ENCODE measurements at places on chromosomes 12 and 14.

- no peak for DNase-seq
Observed at GRCh38 chr12:83805873-83806272, 1106.7 kb downstream of the SLC6A15 start.

- no peak for DNase-seq
Observed at GRCh38 chr14:83163016-83163415, 1629.4 kb upstream of the SEL1L start.

DNA sequence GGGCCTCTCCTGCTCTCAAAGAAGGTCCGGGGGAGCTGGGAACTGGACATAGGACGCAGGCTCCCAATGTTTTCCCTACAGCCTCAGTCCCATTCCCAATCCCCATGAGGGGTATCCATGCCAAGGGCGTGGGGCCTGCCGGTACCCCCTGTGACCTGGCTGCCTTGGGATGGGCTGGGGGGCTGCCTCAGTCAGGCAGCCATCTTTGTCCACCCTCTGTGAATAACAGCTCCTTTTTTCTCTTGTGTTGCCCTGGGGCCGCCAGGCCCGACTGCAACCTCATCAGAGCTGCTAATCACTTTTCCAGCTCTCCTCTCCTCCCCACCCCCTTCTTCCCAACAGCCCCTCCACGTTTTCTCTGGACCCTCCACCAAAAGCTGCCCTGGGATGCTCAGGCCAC, 11.2 kb downstream of the FIGNL2 start:
- no peak for DNase-seq

DNA sequence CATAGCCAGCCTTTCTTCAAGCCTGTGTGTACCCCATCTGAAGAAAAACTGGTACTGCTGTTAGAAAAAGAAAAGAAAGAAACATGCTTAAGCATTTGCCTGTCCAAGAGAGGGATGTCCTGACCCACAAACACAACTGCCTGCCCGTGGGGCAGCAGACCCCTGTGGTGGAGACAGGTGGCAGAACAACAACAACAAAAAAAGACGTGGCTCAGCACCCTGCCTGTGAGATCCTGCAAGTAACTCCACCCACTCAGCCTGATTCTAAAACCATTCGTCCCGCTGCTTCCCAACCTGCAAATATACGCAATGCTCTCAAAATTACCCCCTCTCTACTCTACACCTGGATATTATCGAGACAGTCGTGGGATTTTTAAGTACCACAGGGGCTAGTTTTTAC, 64.9 kb upstream of the ZDHHC17 start:
- no peak for DNase-seq

GRCh38 chr14:96901227-96901626, 104.0 kb downstream of the VRK1 start:
- no peak for DNase-seq

- no peak for DNase-seq
Observed at GRCh38 chr14:65243766-65244442, 141.6 kb upstream of the MAX start.

DNA sequence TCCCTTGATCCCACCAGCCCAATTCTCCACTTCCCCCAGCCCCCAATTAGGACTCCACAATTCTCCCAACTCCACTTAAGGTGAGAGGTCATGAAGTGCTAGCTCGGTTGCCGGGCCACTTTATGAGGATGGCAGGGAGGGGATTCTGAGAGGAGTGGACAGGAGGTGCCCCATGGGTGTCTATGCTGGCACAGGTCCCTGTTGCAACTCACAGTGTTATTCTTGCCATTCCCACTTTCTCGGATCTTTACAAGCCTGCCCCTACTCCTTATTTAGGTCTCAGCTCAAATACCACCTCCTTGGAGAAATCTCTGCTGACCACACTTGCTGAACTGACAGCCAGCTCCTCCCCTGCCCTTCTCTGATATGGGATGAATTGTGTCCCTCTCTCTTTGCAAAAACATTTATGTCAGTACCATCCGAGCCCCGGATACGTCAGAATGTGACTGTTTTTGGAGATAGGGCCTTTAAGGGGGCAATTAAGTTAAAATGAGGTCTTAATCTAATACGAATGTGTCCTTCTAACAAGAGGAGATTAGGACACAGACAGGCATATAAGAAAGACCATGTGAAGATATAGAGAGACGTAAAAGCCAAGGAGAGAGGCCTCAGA, 4.2 kb upstream of the LGALS3 start:
- DNase-seq = peak; percentile 77

DNA sequence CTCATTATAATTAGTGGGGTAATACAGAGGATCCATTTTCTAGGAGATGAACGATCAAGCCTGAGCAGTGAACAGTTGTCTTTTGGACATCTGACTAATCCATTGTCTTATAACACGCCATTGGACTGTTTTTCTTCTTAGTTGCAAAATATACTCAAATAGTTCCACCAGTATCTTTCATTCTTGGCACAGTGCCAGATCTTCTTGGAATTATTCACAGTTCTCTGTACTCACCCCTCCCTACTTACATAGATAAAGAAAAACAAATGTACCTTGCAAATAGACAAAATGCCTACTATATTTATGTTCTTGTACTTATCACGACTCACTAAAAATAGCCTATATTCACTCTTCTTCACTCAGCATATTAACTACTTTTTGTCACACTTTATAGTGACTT, 3.8 kb downstream of the CBLN3 start:
- DNase-seq = no peak

DNA sequence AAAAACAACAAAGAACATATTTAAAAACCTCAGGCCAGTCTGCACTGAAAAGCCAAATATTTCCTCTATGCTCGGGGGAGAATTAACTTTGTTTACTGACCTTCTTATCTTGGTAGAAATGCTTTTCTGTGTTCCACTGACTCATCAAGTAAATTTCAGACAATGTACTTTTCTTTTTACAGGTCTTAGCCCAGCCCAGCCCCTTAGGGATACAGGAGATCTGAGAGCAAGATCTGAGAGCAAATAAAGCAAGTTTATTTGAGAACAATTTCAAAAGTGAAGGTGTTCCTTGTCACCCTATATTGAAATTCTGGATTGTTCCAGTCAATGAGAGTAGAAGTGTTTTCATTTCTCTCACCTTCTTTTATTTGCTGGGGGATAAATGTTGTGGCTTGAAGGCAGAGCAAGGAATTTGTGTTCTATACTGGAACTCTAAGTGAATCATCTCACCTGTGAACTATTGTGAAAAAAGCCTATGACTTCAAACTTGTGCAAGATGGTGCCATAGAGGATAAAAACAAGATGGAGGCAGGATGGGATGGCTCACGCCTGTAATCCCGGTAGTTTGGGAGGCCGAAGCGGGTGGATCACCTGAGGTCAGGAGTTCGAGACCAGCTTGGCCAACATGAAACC, 7.9 kb upstream of the GPRC5A start:
- no peak for DNase-seq

- no peak for DNase-seq
Observed at GRCh38 chr12:89797436-89797835, 88.8 kb upstream of the ATP2B1 start.

GRCh38 chr12:54840244-54840865, 14.0 kb upstream of the MUCL1 start:
- no peak for DNase-seq

DNA sequence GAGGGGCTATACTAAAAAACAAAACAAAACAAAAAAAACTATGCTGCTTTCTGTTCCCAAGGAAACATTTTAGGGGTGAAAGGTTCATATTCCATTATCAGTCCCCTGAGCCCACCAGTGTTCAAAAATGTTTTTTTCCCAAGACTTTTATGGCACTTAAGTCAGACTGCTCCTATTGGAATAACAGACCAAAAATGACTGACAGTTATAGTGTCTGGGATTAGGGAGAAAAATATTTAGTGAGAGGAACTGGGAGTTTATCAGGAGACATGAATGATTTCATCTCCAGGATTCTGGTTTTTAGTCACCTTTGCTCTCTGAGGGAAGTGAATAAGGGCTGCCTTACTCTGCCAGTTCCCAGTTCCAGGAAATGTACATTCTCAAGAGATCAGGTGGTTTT, 68.0 kb downstream of the PDE3A start:
- DNase-seq = no peak

- DNase-seq = no peak
Observed at GRCh38 chr14:104680806-104681688, 8.4 kb upstream of the INF2 start.

DNA sequence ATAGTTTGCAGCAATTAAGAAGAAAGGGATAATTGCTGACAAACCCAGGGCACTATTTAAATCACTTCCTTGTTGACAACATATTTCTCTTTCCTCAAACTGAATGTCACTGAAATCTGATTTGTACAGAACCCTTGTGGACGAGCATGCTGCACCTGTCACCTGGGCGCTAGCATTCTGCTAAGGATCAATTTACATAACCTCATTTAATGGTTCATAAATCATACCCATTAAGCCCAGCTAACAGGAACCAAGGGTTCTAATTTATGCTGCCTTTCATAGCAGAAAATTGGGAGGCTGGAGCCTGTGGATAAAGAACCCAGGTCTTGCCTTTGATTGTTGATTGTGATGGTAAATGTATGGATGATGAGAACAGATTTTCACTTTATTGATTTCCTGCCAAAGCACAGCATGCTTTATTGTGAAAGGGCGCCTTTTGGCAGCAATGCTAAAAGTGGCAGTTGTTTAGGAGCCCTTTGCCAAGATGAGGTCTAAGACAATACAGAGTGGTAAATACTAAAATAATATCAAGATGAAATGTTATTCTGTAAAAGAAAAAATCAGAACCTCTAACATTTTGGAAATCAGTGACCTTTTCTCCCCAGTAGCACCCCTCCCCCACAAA, 95.4 kb downstream of the NKX2-1 start:
- no peak for DNase-seq

GRCh38 chr12:57821474-57822214, 3.1 kb upstream of the AVIL start:
- no peak for DNase-seq

- DNase-seq = peak; percentile 99
Observed at GRCh38 chr12:46383654-46384450, 11.3 kb upstream of the SLC38A2 start.

GRCh38 chr14:74985028-74985310, 17.8 kb upstream of the EIF2B2 start:
- DNase-seq = no peak

GRCh38 chr12:79644274-79645234, 46.2 kb downstream of the PAWR start:
- no peak for DNase-seq

DNA sequence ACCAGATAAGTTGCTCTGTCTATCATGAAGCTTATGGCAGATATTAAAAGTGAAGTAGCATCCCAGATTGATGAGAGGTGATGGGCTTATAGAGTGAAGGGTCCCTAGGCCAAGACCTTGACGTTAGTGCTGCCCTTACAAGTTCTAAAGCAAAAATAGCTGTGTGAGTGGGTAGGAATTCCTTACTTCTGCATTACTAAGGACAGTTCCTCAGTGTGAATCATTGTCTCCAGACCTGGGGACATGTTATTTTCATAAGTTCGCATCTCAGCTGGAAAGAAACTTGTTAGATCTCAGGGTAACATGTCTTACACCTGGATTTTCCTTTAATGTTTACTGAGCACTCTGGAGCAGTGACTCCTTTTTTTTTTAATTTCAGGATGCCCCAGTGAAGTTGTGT, 28.7 kb downstream of the MAPKAPK5 start:
- no peak for DNase-seq

DNA sequence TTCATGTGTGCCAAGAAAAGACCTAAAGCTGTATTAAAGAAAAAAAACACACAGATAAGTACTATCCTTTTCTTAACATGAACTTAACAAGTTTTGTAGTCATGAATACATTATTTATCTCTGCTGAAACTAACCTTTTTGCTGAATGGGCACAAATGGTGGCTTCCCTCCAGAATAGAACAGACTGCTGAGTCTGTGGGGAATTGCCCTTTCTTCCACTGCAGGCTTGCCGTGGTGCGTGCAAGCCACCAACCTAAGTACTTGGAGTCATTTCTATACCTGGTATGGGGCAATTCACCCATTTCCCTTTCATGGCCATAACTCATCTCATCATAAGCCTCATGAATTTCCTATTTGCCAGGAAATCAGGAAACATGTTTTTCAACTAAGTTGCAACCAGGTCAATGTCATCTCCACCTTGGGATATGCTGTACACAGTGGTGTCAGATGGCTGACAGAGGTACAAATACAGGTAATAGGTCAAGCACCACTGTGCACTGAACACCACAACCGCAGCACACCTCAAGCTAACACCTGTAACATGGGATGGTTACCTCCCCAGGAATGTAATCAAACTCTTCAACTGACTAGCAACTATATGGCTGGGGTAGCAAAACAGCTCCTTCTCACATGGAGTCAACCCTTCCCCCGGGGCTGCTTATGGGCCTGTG, 49.9 kb downstream of the CATSPERB start:
- no peak for DNase-seq

DNA sequence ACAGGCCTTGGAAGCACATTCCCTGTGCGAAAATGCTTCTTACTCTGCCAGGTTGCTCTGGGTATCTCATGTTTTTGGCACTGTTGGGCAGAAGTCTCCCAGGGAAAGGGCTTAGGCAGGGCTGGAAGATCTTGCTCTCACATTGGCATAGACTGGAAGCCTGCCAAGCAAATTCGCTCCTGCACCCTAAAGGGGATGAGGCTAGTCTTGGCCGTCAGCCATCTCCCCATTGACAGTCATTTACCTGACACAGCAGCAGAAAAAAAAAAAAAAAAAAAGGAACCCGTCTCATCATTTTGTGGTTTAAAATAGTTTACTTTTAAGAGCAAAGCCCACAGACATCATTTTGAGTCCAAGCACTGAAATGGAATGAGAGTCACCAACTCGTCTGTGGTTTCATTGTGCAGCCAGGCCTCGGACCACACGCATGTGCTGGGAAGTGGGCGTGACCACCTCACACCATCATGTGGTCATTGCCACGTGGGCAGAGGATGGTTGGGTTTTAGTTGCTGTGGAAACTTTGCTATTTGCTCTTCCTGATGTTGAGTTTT, 84.8 kb downstream of the NRXN3 start:
- DNase-seq = no peak

DNA sequence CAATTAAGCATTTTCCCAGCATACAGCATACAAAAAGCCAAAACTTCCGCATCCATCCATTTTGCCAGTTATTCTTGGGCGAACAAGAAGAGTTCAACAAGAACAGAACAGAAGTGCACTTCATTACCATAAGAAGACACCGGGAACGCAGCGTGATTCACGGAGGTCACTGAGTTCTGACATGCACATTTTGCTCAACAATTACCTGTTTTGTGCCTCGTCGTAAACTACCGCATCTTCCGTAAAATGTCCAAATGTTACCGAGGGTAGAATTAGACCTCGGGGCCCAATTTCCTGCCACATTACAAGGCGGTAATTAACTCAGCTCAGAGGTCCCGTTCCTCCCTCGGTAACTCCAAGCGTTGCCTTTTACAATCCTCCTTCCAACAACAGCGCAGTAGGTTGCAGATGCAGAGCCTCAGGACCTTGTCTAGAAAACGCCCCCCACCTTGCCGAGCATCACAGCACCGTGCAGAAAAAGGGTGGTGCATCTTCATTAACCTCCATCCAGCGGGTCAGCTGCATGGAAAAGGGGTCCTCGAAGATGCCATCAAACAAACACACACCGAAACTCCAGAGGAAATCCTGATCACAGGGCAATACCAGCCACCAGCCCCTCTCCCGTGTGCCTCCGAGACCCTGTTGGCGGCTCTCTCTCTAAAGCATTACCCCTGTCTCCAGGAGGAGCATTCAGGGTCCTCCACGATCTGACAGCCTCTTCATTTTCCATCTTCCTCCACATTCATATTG, 125.2 kb downstream of the BCL11B start:
- no peak for DNase-seq
